CD4-positive, alpha-beta memory T cell (primary cell): ENCODE measurements at places on chromosomes 13 and 19. TPM values are rescaled to one million over a fixed set of nuclear protein-coding genes. Genes with fewer than 3 reads are reported as not detected.

DNA sequence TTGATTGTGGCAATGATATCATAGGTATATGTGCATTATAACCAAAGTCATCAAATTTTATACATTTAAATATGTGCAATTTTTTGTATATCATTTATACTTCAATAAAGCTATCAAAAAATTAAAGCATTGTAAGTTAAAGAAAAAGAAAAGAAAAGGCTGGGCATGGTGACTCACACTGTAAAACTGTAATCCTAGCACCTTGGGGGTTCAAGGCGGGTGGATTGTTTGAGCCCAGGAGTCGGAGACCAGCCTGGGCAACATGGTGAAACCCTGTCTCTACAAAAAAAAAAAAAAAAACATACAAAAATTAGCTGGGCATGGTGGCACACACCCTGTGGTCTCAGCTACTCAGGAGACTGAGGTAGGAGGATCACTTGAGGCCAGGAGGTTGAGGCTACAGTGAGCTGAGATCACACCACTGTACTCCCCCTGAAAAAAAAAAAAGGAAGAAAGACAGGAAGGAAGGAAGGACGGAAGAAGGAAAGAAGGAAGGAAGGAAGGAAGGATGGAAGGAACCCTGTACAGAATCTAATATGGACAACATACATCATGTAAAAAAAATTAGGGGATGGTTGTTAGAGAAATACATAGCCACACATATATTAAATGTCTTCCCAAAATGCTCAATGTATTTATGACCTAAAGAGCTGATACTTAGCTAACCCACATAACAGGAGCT is 21.7 kb upstream of the SLC25A30 start:
- H3K4me3 ChIP-seq: no peak overlapping the region
- H3K36me3 ChIP-seq: no peaks in the 10 kb centered on the region
- peaks cover 7% of the 10 kb centered on the region for H3K4me1 ChIP-seq
- no peaks in the 10 kb centered on the region for H3K27me3 ChIP-seq
- no peak overlapping the region for H3K27ac ChIP-seq

DNA sequence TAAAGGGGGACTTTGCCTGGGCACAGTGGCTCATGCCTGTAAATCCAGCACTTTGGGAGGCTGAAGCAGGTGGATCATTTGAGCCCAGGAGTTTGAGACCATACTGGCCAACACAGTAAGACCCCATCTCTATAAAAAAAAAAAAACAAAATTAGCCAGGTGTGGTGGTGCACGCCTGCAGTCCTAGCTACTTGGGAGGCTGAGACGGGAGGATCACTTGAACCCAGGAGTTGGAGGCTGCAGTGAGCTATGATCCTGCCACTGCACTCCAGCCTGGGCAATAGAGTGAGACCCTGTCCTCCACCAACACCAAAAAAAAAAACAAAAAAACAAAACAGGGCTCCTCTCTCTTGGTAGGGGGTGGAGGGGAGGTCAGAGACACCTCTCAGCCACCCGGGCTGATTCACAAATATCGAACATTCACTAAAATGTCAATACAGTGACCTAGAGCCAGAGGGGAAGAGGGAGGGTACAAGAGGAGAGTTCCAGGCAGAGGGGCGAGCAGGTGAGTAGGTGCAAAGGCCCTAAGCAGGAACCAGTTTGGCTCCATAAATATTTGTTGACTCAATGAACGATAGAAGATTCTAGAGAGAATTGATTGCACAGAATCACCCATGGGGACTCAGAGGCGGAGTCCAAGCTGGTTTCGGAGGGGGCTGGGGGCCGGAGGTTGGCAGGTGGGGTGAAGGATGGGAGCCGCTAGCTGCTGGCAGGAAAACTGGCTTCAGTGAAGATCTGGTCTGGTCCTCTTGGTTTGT is 1.0 kb upstream of the CREB3L3 start:
- H3K27me3 ChIP-seq: no peaks in the 10 kb centered on the region
- peaks cover 9% of the 10 kb centered on the region for H3K4me1 ChIP-seq
- H3K4me3 ChIP-seq: no peak overlapping the region

DNA sequence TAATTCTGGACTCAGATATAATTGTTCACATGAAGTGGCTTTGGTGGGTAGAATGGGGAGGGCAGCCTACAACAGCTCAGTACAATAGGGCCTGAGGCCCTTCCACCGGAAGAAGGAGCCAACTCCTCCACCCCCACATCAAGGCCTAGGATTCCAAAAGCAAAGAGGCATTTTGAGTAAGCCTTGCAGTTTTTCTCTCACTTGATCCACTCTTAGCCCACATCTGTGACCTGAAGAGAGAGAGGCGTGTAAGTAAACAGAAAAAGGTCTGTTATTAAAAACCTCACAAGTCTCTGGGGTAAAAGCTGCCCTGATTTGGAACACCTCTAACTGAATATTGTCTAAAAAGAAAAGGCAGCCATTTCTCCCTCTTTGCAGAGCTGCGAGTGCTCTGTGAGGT is 214.1 kb upstream of the KL start:
- no peaks in the 10 kb centered on the region for H3K36me3 ChIP-seq
- H3K27ac ChIP-seq: no peak overlapping the region
- no peak for DNase-seq
- no peaks in the 10 kb centered on the region for H3K27me3 ChIP-seq

DNA sequence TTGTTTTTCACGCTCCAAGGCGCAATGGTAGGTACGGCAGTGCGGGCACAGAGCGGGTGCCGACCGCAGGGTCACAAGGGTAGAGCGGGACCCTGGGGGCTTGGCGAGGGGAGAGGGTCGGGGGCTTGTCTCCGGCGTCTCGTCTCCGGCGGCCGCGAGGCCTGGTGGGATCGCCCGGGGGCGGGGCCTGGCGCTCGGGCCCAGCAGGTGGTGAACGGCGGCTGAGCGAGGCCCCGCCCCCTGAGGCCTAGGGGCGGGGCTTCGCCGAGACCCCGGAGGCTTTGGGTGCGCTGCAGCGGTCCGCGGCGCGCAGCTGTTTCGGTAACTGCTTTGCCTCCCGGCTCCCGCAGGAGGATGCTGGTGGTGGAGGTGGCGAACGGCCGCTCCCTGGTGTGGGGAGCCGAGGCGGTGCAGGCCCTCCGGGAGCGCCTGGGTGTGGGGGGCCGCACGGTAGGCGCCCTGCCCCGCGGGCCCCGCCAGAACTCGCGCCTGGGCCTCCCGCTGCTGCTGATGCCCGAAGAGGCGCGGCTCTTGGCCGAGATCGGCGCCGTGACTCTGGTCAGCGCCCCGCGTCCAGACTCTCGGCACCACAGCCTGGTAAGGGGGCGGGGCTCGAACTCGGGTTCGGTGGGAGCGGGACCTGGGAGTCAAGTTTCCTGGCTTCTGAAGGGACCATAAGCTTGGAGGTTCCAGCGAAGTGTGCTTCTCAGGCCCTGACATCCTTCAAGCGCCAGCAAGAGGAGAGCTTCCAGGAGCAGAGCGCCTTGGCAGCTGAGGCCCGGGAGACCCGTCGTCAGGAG is at the start of gene TSEN34:
Gene TSEN34, plus strand, starts transcription at position 298 of the 800 bp plus-strand sequence. Its CDS starts 57 bp downstream, at position 355.
- H3K4me1 ChIP-seq: peaks cover 30% of the 10 kb centered on the region
- DNase-seq: peak; percentile 95

GRCh38 chr13:95660981-95661581 is 15.9 kb upstream of the DNAJC3 start:
- H3K27me3 ChIP-seq: no peaks in the 10 kb centered on the region
- no peak overlapping the region for H3K27ac ChIP-seq
- no peaks in the 10 kb centered on the region for H3K4me1 ChIP-seq
- peak; percentile 24 for DNase-seq
- no peaks in the 10 kb centered on the region for H3K36me3 ChIP-seq

GRCh38 chr19:9535934-9536333 is 2.5 kb downstream of the ZNF426 start:
- peaks cover 44% of the 10 kb centered on the region for H3K36me3 ChIP-seq
- H3K4me3 ChIP-seq: no peak overlapping the region
- peaks cover 12% of the 10 kb centered on the region for H3K4me1 ChIP-seq
- no peaks in the 10 kb centered on the region for H3K27me3 ChIP-seq
- H3K27ac ChIP-seq: no peak overlapping the region
- DNase-seq: no peak

DNA sequence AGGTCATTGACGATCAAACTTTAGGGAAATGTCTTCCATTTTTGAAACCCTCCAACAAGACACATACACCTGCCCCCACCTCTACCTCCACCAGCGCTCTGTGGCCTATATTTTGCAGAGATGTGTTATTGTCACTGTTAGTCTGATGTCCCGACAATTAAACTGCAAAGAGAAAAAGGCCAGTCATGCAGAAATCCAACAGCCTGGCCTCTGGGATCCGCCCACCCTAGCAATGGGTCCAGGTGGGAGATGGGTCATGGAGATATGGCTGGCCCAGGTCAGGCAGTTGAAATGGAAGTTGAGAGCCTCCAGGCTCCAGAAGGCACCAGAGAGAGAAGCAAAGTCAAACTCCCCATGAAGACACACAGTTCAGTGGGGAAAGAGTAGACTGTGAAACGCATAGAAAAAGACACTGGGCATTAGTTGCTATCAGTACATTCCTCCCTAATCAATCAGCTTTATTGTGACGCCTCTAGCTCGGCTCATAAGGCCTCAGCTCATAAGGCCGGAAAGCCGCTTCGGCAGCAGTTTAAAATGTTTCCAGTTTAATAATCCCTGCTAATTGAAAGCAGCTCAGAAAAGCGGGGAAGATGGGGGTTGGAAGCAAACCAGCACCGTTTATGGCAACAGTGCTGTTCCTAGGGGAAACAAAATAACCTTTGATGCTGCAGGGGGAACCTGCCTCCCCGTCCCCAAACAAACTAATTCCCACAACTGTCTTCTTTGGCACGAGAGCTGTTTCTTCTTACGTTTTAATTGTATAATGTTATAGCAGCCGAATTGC is 239.7 kb upstream of the ZNF507 start:
- H3K27me3 ChIP-seq: no peaks in the 10 kb centered on the region
- no peak overlapping the region for H3K27ac ChIP-seq
- no peaks in the 10 kb centered on the region for H3K36me3 ChIP-seq
- no peak for DNase-seq
- H3K4me3 ChIP-seq: no peak overlapping the region
- H3K4me1 ChIP-seq: no peaks in the 10 kb centered on the region

DNA sequence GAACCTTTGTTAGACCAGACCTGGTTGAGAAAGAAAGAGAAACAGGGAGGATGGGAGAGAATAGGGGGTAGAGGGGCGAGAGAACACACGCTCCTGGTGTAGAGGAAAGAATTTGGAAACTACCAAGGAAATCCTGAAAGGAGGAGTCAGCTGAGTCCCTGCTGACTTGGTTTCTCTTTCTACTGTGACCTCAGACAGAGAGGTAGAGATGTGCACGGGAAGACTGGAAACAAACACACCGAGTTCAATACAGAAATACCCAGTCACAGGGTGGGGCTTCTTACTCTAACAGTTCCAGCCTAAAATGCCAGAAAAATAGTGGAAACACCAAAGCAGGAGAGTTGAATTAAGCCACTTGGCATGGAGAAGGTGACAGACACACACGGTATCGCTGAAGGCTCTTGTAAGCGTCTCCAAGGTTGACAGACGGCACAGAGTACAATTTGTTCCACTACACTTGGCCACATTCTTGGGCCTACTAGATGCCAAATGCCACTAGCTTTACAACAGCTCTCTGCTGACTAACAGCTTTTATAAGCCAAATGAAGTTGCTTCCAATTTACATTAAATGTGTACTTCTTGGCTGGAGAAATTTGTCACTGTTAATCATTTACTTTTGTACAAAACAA is 28.1 kb downstream of the LATS2 start:
- no peaks in the 10 kb centered on the region for H3K27me3 ChIP-seq
- no peaks in the 10 kb centered on the region for H3K4me1 ChIP-seq

GRCh38 chr13:36872621-36873020 is 47.4 kb downstream of the SMAD9 start:
- no peak overlapping the region for H3K27ac ChIP-seq
- H3K36me3 ChIP-seq: no peaks in the 10 kb centered on the region
- H3K4me3 ChIP-seq: no peak overlapping the region

DNA sequence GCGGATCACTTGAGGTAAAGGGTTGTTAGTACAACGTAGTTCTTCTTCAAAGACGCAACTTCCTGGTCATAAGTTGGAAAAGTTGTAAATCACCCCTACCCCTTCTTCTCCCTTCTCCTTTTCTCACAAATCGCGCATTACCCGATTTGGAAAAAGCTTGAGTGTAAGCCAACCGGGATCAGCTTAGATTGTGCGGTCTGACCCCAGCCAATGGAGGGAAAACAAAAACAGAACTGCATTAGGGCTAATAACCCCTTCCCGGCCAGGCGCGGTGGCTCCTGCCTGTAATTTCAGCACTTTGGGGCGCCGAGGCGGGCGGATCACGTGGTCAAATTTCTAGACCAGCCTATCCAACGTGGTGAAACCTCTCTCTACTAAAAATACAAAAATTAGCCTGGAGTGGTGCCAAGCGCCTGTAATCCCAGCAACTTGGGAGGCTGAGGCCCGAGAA is 806 bp downstream of the ZNF90 start:
- H3K27me3 ChIP-seq: no peaks in the 10 kb centered on the region
- H3K4me1 ChIP-seq: peaks cover 11% of the 10 kb centered on the region
- H3K36me3 ChIP-seq: no peaks in the 10 kb centered on the region
- no peak overlapping the region for H3K27ac ChIP-seq
- DNase-seq: peak; percentile 1
- H3K4me3 ChIP-seq: peak overlapping the region; percentile 64

DNA sequence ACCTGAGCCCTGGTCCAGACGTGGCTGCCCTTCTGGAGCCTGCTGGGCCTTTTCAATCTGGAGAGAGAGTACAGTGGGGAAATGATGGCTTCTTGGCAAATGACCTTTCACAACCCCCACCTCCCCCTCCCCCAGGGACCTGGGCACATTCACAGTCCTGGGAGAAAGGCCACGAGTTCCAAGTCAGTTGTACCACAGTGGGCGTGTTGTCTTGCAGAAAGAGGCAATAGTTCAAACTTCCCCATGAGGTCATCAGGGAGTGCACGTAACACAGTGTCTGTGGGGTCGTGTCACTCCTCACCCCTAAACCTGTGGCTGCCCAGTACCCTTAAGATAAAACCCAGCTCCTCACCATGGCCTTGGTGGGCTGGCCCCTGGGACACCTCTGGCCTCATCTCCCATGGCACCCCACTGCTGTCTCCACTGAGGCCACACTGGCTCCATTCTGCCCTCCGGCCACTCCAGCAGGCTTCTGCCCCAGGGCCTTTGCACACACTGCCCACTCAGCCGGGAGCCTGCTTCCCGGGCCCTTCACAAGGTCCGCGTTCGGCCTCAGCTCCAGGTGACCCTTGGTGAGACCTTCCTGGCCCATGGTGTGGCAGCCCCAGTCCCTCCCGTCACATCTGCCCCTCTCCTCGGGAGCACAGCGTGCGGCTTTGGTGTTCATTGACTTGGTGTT is 13.3 kb downstream of the PLIN4 start:
- H3K27me3 ChIP-seq: no peaks in the 10 kb centered on the region
- no peak overlapping the region for H3K27ac ChIP-seq

GRCh38 chr13:113483504-113484293 is 6.8 kb downstream of the DCUN1D2 start:
- H3K27ac ChIP-seq: no peak overlapping the region
- H3K36me3 ChIP-seq: peaks cover 3% of the 10 kb centered on the region
- H3K4me3 ChIP-seq: no peak overlapping the region
- no peak for DNase-seq
- no peaks in the 10 kb centered on the region for H3K27me3 ChIP-seq

The ZNF780B gene
- 66.2 TPM for total RNA-seq

The SIGLEC10 gene
- total RNA-seq: 0.12 TPM

The LYL1 gene
- 16.9 TPM for total RNA-seq

The NALCN gene
- not detected for total RNA-seq

The ANO8 gene
- 17.7 TPM for total RNA-seq

The SLC1A6 gene
- total RNA-seq: not detected

The APOC4 gene
- not detected for total RNA-seq

The SPPL2B gene
- total RNA-seq: 82.8 TPM

The LILRA2 gene
- 0.35 TPM for total RNA-seq

The ZSCAN4 gene
- not detected for total RNA-seq
